ENCODE measurements at places on chromosomes 11 and 22.

GRCh38 chr11:128901653-128902514, 10.7 kb downstream of the KCNJ5 start:
- no peak for DNase-seq

GRCh38 chr11:134392953-134393615, 19.0 kb downstream of the B3GAT1 start:
- no peak for DNase-seq

GRCh38 chr22:49192180-49192856, 635.4 kb downstream of the BRD1 start:
- DNase-seq, result no peak

DNA sequence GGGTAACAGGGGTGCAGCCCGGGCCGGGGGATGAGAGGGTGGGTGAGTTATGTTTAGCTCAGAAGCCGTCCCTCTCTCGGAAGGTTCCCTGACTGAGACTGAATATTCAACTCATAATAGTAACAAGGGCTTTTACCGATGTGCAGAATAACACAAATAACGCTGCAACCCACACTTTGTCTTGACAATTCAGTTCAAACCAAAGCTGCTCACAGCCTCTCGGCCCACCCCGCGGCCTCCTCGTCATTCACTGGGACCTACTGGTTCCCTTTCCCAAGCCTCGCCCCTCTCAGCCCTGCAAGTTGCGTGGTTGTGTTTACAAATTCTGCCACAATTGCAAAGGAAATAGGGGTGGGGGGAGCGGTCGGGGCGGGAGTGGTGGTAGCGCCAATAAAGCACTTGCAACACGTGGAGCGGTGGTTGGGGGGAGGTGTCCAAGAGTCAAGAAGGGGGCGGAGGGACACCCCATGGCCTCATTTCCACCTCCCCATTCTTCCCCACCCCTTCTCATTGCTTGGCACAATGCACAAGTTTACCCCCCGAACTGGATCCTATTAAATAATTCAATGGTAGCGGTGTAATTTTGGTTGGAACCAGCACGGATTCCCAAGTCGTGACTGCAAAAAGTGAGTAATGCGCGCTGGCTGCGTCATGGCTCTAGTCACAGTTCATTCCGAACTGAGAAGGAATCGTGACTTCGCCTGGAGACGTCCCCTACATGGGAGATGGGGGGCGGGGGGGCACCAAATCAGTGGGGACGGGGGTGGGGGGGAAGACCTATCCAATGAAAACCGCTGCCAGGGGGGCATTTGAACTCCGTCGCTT, 102.0 kb upstream of the HSD17B12 start:
- no peak for DNase-seq

GRCh38 chr11:127485541-127485940, 485.0 kb upstream of the KIRREL3 start:
- DNase-seq, result no peak

DNA sequence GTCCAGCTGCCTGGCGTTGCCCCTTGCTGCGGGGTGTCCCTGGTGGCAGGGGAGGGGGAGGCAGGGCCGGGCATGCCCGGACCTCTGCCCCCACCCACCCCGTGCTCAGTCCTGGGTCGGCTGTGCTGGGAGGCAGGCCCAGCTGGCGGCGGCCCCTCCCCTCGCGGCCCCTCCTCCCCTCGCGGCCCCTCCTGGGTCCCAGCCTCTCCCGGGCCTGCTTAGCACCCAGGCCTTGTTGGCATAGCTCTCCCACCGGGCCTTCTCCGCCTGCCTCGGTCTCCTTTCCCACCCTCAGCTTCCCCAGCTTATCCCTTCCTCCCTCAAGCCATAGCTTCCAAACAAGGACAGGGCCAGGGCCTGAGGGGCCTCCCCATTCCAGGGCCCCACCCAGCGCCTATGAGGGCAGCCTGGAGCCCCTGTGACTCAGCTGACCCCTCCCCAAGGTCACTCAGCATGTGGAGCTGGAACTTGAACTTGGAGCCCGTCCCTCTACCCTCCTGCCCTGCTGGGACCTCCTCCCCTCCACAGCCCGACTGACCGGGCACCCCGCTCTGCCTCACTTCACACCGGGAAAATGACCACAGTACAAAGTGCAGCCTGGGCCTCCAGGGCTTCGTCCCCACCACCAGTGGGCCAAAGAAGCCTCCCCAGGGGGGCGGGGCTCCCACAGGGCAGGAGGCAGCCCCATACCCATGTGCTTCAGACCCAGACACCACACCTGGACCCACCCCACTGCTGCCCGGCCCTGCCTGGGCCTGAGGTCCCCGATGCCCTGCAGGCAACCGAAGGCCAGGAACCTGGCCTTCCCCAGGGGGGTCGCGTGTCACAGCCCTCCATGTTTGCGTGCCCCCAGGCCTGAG, 1.2 kb downstream of the EPS8L2 start:
- DNase-seq, result no peak

Data from activated CD8-positive, alpha-beta memory T cell treated with anti-CD3 and anti-CD28 coated beads for 1 hour (primary cell).